ENCODE measurements at places on chromosomes 13 and 19. TPM values are rescaled to one million over a fixed set of nuclear protein-coding genes. Genes with fewer than 3 reads are reported as not detected.

Gene COL5A3
- 8.7 TPM for total RNA-seq

Gene FGF9
- not detected for total RNA-seq

Gene ICAM4
- not detected for total RNA-seq

Gene GJB2
- 1.2 TPM for total RNA-seq

Gene CAMSAP3
- total RNA-seq, result 72.7 TPM

Gene CEACAM4
- 8.3 TPM for total RNA-seq

DNA sequence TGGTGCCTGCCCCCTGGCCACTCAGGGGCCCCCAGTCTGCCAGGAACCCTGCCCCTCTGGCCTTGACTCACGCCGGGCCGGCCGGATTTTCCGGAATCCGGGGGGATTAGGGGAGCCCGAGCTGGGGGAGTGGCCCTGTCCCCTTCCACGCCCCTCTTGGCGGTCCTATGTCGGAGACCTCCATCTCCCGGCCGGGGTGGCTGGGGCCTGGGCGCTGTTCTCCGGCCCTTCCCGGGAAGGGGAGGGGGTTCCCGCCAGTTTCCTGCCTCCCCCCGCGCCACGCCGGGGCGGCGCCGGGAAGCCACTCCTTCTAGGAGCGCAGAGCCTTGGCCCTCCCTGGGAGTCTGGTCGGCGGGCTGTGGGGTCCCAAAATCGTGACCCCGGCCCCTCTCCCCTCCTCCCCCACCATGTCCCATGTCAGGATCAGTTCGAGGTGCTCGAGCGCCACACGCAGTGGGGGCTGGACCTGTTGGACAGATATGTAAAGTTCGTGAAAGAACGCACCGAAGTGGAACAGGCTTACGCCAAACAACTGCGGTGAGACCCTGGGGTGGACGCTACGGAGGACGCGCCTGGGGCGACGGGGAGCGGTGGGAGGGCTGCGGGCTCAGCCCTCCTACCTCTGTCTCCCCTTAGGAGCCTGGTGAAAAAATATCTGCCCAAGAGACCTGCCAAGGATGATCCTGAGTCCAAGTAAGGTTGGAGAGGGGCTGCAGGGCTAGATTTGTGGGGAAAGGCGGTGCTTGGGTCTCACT, 1.3 kb downstream of the TRIP10 start:
- H3K36me3 ChIP-seq, result peaks cover 25% of the 10 kb centered on the region
- peak; percentile 86 for DNase-seq
- no peaks in the 10 kb centered on the region for H3K27me3 ChIP-seq
- H3K27ac ChIP-seq, result peak overlapping the region; percentile 66
- H3K4me3 ChIP-seq, result peak overlapping the region; percentile 71

DNA sequence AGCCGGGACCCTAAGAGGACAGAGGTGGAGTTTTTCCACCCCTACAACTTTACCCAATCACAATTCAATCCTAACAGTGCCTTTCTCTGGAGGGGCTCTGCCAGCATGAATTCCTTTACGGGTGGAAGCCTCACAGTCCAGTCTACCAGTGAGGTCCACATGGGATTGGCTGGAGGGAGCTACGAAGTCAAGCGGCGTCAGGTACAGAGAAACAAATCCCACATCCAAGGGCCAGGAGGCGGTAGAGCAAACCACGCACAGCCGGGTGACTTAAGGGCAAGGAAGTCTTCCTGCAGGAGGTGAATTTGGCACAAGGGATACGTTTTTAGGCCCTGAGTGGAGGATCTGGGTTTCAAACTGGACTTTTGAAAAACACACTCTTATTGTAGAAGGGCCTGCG, 199.6 kb downstream of the UQCRFS1 start:
- no peak overlapping the region for H3K4me3 ChIP-seq
- no peak overlapping the region for H3K27ac ChIP-seq
- no peaks in the 10 kb centered on the region for H3K4me1 ChIP-seq
- H3K27me3 ChIP-seq, result peaks cover 18% of the 10 kb centered on the region
- DNase-seq, result no peak

GRCh38 chr13:44873461-44873860, 115.8 kb downstream of the NUFIP1 start:
- no peak overlapping the region for H3K4me3 ChIP-seq
- DNase-seq, result no peak
- H3K27me3 ChIP-seq, result no peaks in the 10 kb centered on the region
- peak overlapping the region; percentile 26 for H3K27ac ChIP-seq

GRCh38 chr13:98026457-98026857, 73.0 kb downstream of the IPO5 start:
- H3K27me3 ChIP-seq, result no peaks in the 10 kb centered on the region
- peaks cover 31% of the 10 kb centered on the region for H3K36me3 ChIP-seq
- H3K4me1 ChIP-seq, result no peaks in the 10 kb centered on the region
- H3K4me3 ChIP-seq, result no peak overlapping the region
- DNase-seq, result peak; percentile 28
- H3K27ac ChIP-seq, result no peak overlapping the region

DNA sequence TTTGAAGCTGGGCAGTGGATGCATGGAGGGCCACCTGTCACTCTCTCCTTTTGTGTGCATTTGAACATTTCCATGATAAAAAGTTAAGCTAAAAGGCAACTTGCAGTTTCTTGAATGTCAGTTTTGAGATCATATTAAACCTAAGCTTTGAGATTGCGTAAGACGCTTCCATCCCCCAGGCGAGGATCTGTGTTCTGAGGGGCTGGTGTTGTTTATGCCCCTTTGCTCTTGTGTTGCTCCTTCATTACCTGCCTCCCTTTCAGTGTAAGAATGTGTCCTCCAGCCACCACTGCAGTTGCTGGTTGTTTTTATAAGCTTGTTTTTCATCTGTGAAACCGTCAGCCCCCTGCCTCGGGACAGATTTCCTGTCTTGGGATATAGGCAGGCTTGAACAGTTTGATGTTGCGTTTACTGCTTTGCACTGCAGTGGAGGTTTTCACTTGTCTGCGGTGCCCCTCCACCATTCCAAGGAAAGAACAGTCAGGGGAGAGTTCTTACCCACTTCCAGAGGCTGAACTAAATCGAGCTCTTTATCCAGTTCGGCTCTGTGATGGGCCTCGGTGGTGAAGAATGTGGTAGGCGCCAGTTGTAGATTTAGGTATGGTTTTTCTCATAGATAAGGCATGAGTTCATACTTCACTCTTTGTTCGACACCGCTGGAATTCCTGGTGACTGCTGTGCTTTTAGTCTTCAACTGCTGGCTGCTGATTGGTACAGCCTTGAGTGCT, 96.8 kb downstream of the ARHGEF7 start:
- no peak overlapping the region for H3K27ac ChIP-seq
- DNase-seq, result no peak
- peaks cover 5% of the 10 kb centered on the region for H3K4me1 ChIP-seq

GRCh38 chr19:11401808-11402543, 17.1 kb downstream of the RGL3 start:
- H3K27me3 ChIP-seq, result no peaks in the 10 kb centered on the region
- H3K27ac ChIP-seq, result no peak overlapping the region
- DNase-seq, result no peak

DNA sequence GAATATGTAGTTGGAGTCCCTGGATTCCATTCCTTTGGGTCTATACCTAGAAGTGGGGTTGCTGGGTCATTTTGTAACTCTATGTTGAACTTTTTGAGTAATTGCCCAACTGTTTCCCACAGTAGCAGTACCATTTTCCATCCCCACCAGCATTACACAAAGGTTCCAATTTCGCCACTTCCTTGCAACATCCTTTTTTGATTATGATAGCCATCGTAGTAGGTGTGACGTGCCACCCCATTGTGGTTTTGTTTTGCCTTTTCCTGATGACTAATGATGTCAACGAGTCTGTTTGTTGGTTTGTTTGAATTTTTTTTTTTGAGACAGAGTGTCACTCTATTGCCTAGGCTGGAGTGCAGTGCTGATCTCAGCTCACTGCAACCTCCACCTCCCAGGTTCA, 3.3 kb upstream of the PEX11G start:
- peaks cover 19% of the 10 kb centered on the region for H3K4me1 ChIP-seq
- no peaks in the 10 kb centered on the region for H3K27me3 ChIP-seq
- no peak overlapping the region for H3K27ac ChIP-seq
- no peak overlapping the region for H3K4me3 ChIP-seq
- H3K36me3 ChIP-seq, result no peaks in the 10 kb centered on the region
- no peak for DNase-seq

GRCh38 chr19:11356074-11356397, 804 bp downstream of the PLPPR2 start:
- H3K27ac ChIP-seq, result peak overlapping the region; percentile 70
- H3K36me3 ChIP-seq, result peaks cover 27% of the 10 kb centered on the region
- H3K4me3 ChIP-seq, result peak overlapping the region; percentile 63
- peaks cover 12% of the 10 kb centered on the region for H3K4me1 ChIP-seq
- no peak for DNase-seq

DNA sequence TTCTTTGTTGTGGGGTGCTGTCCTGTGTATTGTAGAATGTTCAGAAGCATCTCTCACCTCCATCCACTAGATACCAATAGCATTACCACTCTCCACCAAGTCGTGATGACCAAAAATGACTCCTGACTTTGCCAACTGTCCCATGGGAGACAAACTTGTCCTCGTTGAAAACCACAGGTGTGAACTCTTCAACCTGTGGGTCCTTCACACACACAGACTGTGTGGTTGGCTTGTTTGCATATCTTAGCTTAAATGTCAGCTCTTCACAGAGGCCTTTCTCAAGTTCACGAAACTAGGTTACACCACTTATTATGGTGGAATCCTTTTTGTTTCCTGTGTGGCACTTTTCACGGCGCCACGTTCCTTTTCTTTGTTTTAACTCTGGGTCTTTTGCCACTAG, 6.8 kb downstream of the GPC5 start:
- no peak overlapping the region for H3K4me3 ChIP-seq
- H3K4me1 ChIP-seq, result no peaks in the 10 kb centered on the region
- no peaks in the 10 kb centered on the region for H3K27me3 ChIP-seq
- no peak overlapping the region for H3K27ac ChIP-seq

DNA sequence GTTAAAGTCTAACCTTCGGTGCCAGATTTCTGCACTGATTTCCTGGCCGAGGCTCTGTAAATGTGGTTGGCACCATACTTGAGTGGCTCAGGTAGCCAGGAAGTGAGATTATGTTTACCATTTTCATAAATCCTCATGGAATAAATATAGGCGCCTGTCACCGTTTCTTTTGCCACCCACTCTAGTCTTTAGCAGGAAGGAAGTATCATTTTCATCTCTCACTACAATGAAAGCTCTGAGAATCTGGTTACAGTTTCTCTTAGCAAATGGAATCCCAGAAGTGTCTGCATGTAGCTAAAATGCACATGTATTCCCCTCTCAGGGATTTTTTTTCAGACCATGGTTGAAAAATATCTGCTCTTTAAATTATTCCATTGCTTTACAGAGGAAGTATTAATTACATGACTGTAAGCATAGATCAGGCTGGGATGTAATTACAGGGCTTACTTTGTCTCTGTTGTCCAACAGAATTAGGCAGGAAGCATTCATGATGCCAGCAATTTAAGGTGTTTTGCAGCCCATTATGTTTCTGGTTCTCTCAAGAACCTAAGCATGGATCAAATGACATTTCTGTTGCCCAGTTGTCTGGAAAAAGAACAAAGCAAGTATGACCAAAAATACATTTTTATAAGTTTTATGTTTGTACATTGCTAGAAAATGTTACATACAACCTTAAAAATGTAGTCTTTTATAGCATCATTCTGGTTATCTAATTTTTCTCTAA, 221.7 kb upstream of the SPRY2 start:
- DNase-seq, result no peak
- no peaks in the 10 kb centered on the region for H3K27me3 ChIP-seq
- no peaks in the 10 kb centered on the region for H3K4me1 ChIP-seq
- H3K27ac ChIP-seq, result no peak overlapping the region
- H3K36me3 ChIP-seq, result no peaks in the 10 kb centered on the region

- H3K27ac ChIP-seq, result no peak overlapping the region
- H3K4me3 ChIP-seq, result no peak overlapping the region
- no peaks in the 10 kb centered on the region for H3K36me3 ChIP-seq
- DNase-seq, result no peak
- no peaks in the 10 kb centered on the region for H3K4me1 ChIP-seq
Measured at GRCh38 chr19:30320916-30321315, 51.3 kb upstream of the ZNF536 start.

- H3K27me3 ChIP-seq, result no peaks in the 10 kb centered on the region
- H3K27ac ChIP-seq, result no peak overlapping the region
- H3K4me3 ChIP-seq, result no peak overlapping the region
- DNase-seq, result no peak
- peaks cover 17% of the 10 kb centered on the region for H3K36me3 ChIP-seq
Measured at GRCh38 chr19:36100476-36100875, 10.5 kb upstream of the OVOL3 start.

DNA sequence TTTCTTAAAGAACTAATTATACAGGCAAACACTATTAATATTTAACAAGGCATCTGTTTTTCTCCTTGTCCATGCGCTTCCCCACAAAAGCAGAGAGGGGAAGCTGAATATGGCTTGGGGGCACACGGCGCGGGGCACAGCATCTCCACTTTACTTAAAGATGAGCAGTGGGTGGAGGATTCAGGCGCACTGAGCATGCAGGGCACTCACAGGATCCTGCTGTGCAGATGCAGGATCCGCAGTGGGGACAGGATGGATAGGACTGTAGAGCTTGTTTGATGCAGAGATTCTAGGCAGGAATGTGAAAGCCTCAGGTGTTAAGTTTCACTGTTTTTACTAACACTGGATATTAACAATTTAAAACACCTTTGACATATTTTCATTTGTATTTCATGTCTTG, 43.3 kb downstream of the ATP11A start:
- H3K27ac ChIP-seq, result no peak overlapping the region
- no peaks in the 10 kb centered on the region for H3K27me3 ChIP-seq
- DNase-seq, result no peak
- no peaks in the 10 kb centered on the region for H3K4me1 ChIP-seq
- no peak overlapping the region for H3K4me3 ChIP-seq

- no peak overlapping the region for H3K27ac ChIP-seq
- H3K27me3 ChIP-seq, result no peaks in the 10 kb centered on the region
- no peaks in the 10 kb centered on the region for H3K4me1 ChIP-seq
- no peak for DNase-seq
Measured at GRCh38 chr13:47841151-47841550, 159.9 kb downstream of the SUCLA2 start.

DNA sequence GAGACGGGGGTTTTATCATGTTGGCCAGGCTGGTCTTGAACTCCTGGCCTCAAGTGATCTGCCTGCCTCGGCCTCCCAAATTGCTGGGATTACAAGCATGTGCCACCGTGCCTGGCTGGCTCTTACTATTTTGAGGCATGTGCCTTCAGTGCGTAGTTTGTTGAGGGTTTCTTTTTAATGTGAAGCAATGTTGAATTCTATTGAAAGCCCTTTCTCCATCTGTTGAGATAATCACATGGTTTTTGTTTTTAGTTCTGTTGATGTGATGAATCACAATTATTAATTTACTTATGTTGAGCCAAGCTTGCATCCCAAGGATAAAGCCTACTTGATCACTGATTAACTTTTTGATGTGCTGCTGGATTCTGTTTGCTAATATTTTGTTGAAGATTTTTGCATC, 290.9 kb downstream of the KCNRG start:
- H3K27ac ChIP-seq, result no peak overlapping the region
- no peak overlapping the region for H3K4me3 ChIP-seq
- no peaks in the 10 kb centered on the region for H3K36me3 ChIP-seq
- no peaks in the 10 kb centered on the region for H3K27me3 ChIP-seq

GRCh38 chr13:30895773-30896172, 10.3 kb upstream of the MEDAG start:
- peaks cover 5% of the 10 kb centered on the region for H3K27me3 ChIP-seq
- H3K36me3 ChIP-seq, result no peaks in the 10 kb centered on the region
- peak overlapping the region; percentile 62 for H3K27ac ChIP-seq
- no peaks in the 10 kb centered on the region for H3K4me1 ChIP-seq
